Choroid plexus epithelial cell (primary cell): ENCODE measurements at places on chromosomes 13 and 19.
A peak's percentile ranks its signal among the peaks of the same experiment; 100 is the strongest.

GRCh38 chr19:28847468-28847867 is 365.5 kb downstream of the UQCRFS1 start:
- DNase-seq = peak; percentile 80

DNA sequence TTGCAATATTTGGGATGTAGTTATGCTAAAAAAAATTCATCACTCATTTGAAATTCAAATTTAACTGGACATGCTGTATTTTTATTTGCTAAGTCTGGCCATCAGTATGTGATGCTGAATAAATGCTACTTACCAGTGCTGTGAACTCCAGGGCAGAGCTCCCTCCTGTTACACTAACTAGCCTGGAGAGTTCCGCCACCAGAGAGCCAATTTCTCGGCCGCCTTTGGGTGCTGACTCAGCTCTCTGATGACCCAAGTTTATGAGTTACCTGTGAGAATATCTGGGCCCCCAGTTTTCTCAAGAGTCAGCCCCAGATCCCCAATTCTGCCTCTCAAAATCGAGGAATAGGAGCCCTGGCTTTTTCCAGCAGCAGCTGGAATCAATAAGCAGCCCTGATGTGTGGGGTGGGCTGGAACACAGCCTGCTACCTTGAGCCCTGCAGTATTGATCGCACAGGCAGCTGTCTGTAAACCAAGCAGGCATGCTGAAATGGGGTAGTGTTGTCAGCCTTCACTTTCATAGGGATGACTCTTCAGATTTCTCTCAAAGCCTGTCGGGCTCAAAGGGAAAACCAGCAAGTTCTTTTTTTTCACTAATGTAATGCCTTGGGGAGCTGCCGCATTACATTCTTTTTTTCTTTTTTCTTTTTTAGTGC is 113.7 kb downstream of the DNAJC15 start:
- peak; percentile 11 for DNase-seq

- peak; percentile 69 for DNase-seq
Measured at GRCh38 chr19:7783991-7784423, 21.0 kb downstream of the CLEC4M start.

DNA sequence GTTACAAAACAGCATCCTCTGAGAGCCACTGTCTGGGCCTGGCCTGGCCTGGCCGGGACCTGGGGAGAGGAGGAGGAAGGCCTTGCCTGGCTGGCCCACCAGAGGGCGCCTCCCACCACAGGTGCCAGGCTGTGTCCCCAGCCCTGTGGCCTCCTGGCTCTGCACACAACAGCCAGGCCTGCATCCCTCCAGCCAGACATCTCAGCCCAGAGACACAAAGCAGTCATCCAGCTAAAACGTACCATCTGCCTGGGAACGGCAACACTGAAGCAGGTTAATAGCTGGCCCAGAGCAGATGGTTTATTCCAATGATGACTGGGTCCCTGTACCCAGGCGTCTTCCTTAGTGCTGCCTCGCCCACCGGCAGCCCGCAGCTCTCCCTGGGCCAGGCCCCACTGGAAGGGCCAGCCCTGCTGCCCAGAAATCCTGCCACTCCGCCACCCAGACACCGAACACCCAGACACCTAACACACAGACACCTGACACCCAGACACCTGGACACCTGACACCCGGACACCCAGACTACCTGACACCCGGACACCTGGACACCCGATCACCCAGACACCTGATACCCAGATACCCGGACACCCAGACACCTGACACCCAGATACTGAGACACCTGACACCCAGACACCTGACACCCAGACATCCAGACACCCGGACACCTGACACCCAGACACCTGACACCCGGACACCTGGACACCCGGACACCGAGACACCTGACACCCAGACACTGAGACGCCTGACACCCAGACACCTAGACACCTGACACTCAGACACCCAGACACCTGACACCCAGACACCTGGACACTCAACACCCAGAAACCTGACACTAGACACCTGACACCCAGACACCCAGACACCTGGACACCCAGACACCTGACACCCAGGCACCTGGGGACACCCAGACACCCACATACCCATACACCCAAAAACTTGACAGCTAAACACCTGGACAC is 20.1 kb downstream of the C19orf12 start:
- peak; percentile 76 for DNase-seq

DNA sequence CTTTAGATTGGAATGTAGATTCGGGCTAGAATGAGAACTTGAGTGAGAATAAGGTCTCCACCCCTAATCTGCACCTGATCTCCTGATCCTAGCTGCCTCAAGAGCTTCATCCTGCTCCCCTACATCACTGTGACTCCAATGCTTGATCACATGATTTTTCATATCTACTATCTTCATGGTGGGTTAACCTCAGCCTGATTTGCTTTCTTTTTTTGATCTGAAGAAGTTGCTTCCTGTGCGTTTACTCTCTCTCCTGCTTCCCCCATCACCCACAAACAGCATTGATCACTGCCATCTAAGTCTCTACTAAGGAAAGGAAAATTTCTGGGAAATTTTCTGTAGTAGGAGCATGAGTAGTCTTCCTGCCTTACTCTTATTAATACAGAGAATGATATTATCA is 1542.1 kb upstream of the SLC10A2 start:
- DNase-seq = no peak

GRCh38 chr19:8831832-8832131 is 322 bp downstream of the ZNF558 start:
- DNase-seq = no peak

DNA sequence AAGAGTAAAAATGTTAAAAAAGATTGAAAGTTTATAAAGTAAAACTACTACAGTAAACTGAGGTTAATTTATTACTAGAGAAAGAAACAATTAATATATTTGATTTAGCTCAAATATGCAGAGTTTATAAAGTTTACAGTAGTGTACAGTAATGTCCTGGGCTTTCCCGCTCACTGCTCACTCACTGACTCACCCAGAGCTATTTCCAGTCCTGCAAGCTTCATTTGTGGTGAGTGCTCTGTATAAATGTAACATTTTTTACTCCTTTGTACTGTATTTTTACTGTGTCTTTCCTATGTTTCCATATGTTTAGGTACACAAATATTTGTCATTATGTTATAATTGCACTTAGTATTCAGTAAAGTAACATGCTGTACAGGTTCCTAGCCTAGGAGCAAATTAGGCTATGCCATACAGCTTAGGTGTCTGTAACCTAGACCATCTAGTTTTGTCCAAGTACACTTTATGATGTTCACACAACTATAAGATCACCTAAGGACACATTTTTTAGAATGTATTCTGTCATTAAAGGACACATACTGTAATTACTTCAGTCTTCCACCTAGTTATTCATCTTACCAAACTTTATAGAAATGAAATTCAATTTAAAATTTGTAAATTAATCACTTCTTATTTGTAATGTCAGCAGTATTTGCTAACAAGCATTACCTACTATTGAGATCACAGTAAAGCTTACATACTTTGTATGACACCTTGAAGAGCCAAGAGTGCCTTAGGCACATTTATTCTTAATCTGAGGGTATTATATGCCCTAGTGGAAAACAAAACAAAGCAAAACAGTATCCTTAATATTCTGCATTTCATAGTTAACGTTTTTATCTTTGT is 683.4 kb downstream of the PCDH9 start:
- DNase-seq = peak; percentile 61

DNA sequence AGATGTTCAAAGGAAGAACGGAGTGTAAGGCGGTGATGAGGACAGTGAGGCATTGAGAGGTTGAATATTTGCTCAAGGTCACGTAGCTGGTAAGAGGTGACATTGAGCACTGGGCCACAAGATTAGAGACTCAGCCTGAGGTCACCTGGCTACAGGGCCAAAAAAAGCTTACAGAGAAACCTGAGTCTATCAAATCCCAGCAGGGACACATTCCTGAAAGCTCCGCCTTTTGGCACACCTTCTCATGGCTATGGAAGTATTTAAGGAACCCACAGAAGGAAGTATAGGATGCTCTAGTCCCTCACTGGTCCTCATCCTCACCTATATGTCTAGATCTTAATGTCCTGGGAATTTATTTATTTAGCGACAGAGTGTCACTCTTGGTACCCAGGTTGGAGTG is 17.4 kb downstream of the ZNF586 start:
- DNase-seq = no peak

GRCh38 chr19:56217039-56217949 is 15.2 kb downstream of the ZSCAN5C start:
- peak; percentile 53 for DNase-seq

GRCh38 chr13:98439126-98439828 is 137.6 kb downstream of the STK24 start:
- no peak for DNase-seq

DNA sequence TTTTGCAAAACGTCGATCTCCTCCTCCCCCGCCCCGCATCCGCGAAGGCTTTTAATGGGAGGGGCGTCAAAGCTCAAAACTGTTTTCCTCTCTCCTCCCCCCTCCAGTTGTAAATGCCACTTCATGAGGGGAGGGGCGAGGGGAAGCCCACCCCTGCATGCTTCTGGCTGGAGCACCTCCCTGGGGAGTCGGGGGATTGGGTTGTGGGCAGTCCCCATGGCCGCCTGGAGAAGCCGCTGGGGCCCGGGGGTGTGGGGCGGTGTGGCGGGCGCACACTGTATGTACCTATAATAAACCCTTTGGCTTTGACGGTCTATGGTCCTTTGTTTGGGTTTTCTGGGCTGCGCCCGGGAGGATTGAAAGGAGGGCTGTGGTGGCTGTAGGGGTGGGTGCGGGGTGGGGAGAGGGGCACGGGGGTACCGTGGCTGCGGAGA is 505 bp upstream of the SHKBP1 start:
- DNase-seq = no peak

DNA sequence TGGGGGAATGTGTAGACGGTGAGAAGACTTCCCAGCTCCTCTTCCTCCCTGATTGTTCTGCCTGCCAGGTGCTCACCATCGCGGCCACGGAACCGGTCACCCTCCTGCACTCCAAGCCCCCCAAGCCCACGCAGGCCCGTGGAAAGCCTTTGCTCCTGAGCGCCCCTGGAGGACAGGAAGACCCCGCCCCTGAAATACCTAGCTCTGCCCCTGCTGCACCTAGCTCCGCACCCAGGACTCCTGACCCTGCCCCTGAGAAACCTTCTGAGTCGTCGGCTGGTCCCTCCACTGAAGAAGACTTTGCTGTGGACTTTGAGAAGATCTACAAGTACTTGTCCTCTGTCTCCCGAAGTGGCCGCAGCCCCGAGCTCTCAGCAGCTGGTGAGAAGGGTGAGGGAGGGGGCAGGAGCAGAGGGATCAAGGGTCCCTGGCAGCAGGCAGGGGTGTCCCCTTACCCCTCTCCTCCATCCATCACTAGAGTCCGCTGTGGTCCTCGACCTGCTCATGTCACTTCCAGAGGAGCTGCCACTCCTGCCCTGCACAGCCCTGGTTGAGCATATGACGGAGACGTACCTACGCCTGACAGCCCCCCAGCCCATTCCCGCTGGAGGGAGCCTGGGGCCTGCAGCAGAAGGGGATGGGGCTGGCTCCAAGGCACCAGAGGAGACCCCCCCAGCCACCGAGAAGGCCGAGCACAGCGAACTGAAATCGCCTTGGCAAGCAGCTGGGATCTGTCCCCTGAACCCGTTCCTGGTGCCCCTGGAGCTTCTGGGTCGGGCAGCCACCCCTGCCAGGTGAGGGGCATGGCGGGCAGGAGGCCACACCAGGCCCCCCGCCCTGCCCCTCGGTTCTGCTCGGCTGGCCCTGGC is 2.1 kb downstream of the SNAPC2 start:
- no peak for DNase-seq

- DNase-seq = no peak
Measured at GRCh38 chr13:78572459-78572858, 30.9 kb downstream of the POU4F1 start.

DNA sequence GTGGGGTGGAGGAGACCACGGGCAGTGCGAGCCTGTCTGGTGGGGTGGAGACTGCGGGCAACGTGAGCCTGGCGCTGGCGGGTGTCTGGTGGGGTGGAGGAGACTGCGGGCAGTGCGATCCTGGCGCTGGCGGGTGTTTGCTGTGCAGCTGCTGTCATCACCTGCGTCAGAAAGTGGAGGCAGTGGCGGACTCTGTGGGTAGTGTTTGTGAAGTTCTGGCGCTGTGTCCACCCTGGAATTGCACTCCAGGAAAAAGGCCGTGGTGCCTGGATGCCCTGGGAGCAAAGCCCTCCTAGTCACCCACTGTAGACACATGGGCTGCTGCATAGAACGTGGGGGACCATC is 6.2 kb downstream of the TEX29 start:
- no peak for DNase-seq

DNA sequence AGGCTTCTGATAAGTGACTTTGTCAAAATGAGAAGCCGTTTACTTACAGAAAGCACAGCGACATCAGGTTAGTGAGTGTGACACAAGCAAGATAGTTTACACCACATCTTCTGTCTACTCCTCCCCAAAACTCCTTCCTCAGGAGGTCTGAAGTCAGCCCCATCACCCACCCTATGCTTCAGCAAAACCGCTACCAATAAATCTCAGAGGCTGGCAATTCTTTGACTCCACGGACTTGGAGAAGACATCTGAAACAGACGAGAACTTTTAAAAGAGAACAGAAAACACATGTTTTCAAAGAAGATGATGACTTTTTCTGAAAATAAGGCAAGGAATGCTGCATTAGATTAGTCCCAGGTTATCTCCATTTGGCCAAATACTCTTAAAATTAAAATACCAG is 261.1 kb downstream of the TBC1D4 start:
- no peak for DNase-seq

- DNase-seq = peak; percentile 34
Measured at GRCh38 chr13:30561511-30561910, 56.2 kb upstream of the USPL1 start.

- DNase-seq = peak; percentile 96
Measured at GRCh38 chr19:7944177-7944761, 803 bp upstream of the TIMM44 start.

DNA sequence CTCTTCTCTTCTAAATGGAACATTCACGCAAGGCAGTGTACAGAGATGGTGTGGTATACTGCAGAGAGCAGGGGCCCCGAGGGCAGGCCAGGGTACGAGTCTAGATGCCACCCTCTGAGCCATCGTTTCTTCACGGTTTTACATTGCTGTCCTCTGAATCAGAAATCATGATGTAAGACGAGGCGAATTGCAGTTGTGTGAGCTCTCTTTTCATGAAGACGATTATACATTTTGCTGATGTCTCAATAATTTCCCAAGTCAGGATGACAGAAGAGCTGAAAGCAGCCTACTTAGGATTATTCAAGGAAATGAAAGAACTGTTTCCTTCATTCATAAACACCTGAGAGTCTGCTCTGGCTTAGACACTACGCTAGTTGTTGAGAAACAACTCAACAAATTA is 93.8 kb upstream of the RNF113B start:
- peak; percentile 35 for DNase-seq

GRCh38 chr13:93562676-93563075 is 336.1 kb downstream of the GPC6 start:
- DNase-seq = no peak
